ENCODE measurements at places on chromosomes 3 and 15.

- no peak for DNase-seq
Observed at GRCh38 chr3:20773320-20773984, 587.4 kb upstream of the SGO1 start.

DNA sequence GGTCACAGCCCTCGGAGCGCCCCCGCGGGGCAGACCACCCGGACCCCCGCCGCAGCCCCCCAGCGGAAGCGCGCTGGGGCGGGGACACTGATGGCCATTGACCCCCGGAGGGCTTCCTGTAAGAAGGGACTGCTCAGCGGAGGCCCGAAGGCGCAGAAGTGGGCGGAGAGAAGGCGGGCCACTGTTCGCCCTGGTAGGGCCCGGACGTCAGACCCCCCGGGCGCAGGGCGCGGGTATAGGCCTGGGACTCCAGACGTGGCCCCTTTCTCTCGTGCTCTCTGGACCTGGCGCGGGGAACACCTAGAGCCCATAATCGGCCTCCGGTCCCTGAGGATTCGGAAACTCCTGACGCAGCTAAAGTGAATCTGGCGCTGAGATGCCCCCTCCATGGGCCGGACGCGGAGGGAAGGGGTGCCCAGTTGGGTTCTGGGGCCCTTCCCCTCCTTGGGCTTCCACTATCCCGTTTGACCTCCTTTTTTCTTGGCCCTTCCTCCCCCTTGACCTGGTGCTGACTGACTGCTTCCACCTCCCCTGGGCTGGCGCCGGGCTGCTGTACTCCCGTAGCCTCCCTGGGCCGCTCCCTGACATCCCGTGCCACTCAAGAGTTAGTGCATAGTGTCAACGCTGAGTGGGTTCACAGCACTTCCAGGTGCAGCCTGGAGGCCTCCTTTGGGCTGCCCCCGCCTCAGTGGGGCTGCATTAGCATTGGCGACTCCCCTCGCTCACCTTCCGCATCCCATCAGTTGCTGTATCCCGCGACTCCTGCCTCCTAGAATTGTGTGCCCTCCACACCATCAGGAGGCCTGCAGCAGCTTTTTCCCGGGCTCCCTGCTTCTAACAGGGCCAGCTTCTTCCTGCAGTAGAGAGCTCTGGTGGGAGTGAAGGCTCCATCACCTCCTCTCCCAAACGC, 694 bp downstream of the ABTB1 start:
- DNase-seq = no peak

DNA sequence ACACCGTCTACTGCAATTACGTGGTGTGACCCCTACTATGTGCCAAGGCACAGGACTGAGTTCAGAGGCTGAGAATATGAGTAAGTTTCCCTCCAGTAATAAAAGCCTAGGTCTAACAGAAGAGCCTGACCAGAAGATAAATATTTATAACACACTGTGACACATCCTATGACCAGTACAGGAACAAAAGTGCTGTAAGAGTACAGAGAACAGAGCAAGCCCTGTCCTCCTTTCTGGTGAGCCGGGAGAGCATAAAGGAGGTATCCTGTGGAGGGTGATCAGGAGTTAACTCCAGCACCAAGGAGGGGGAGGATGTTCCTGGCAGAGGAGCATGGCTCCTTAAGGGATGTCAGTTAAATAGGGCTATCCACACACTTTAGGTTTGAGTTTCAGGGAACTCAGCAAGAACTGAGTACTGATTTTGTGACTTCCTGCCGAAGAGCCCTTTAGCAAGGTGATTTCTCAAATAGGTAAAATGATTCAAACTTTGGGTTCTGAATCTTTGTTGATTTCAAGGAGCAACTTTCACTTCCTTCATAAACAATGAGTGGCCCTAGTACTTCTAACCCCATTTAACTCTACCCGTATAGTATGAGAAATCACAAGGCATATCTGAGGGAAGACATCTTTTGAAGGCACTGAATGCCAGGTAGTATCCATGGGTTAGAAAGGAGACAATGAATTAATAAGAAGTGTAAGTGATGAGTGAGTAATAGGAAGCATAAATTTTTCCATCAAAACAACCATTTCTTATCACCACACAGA, 198.0 kb downstream of the THRB start:
- no peak for DNase-seq

- no peak for DNase-seq
Observed at GRCh38 chr3:64047787-64048186, 24.5 kb upstream of the PSMD6 start.

GRCh38 chr3:134328147-134328591, 46.1 kb downstream of the AMOTL2 start:
- peak; percentile 91 for DNase-seq

- DNase-seq = no peak
Observed at GRCh38 chr15:78617076-78617475, 3.7 kb downstream of the CHRNA3 start.

GRCh38 chr15:74243431-74243830, 7.3 kb downstream of the CCDC33 start:
- no peak for DNase-seq

DNA sequence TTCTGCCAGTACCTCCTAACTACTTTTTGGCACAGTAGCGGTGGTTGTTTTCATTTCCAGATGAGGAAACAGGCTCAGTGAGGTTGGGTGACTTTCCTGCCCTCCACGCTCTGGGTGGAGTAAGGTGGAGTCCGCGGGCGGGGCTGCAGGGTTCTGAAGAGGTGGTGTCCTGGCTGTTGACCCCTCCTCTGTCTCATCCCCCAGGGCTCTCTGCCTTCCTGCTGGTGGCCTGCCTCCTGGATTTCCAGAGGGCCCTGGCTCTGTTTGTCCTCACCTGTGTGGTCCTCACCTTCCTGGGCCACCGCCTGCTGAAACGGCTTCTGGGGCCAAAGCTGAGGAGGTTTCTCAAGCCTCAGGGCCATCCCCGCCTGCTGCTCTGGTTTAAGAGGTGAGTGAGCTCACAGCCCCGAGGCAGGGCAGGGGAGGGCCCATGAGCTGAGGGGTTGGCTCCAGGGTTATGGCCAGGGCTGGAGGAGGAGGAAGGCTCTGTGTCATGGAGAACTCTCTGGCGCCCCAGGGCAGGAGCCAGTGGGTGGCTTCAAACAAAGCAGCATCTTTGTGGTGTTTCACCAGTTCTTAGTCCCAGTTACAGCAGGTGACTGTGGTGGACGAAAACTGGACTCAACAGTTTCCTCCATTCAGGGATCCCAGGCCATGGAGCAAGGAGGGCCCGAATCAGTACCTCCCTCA, 10.4 kb downstream of the SLC28A1 start:
- DNase-seq = no peak

DNA sequence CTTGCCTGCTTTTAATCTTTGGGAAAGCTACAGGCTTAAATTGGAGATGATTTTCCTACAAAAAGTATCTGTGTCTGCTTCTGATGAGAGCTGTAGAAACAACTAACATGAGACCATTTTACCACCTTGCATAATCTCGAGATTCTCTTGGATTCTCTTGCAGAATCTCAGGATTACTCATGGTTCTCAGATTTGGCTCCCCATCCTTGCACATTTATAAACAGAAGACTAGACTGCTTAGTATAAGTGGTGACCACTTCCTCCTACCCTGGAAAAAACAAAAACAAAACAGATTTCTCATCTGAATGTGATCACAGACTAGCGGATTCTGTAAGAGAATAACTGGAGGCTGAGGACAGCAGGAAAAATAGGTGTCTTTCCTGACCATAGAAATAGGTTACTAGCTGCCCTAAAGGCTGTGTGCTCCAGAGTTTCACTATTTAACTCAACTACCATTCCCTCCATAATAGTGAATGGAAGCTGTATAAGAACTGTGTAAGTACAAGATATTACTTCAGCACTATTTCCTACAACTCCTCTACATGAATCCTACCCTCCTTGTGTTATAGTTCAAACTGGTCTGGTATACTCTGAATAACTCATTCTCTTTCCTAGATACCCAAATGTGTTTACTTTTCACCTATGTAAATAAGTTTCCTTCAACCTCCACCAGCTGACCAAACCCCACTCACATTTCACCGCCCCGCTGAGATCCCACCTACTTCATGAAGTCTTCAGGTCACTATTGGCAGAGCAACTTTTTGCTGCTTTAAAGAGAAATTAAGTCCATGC, 122.2 kb upstream of the C2CD4B start:
- no peak for DNase-seq

DNA sequence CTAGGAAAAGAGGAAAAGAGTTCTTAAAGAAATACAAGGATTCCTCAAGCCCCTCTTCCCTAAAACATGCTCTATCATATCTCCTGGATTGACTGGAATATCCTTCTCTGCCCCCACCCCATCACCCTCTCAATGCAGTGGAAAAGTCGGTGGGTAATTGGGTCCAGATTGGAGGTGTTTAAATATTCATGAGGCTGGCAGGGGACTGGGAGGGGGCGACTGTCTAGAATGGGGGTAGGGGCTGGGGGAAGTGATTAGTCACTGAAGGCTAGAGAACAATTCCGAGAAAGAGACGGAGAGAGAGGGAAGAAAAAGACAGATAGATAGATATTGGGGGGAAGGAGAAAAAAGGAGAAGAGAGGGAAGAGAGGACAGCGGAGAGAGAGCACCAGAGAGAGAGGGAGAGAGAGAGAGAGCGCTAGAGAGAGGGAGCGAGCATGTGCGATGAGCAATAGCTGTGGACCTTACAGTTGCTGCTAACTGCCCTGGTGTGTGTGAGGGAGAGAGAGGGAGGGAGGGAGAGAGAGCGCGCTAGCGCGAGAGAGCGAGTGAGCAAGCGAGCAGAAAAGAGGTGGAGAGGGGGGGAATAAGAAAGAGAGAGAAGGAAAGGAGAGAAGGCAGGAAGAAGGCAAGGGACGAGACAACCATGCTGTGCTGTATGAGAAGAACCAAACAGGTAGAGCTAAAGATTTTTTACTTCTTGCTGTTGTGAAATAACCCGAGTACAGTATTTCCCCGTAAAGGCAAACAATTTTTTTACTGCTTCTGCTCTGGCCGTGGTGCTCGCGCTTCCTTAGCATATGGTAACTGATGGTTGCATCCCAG, at the start of gene GAP43:
Gene GAP43, plus strand, starts transcription at position 467 of the 825 bp plus-strand sequence. Its CDS starts 180 bp downstream, at position 647.
- DNase-seq = peak; percentile 57

- no peak for DNase-seq
Observed at GRCh38 chr15:86762874-86763273, 683.2 kb downstream of the AGBL1 start.

GRCh38 chr15:72916897-72917296, 133.3 kb upstream of the ADPGK start:
- no peak for DNase-seq

- no peak for DNase-seq
Observed at GRCh38 chr15:49832511-49832910, 211.7 kb downstream of the DTWD1 start.

DNA sequence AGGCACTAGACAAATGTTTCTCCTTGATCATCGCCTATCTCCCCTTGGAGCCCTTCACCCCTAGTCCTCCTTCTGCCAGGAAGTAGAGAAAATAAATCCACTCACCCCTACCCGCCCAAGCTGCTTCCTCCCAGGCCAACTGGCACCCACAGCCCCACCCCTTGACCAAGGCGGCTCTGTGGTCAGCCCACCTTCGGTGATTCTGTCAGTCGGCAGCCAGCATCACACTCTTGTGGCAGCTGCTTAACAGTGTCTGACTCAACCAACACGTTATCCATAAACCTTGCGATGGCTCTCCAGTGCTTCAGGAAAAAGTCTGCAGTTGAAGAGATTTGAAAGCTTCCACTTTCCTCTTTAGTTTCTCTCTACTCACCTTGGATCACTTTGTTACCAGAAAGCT, 7.6 kb downstream of the SHF start:
- DNase-seq = no peak

GRCh38 chr3:170724599-170725280, 138.9 kb upstream of the SLC7A14 start:
- DNase-seq = no peak

DNA sequence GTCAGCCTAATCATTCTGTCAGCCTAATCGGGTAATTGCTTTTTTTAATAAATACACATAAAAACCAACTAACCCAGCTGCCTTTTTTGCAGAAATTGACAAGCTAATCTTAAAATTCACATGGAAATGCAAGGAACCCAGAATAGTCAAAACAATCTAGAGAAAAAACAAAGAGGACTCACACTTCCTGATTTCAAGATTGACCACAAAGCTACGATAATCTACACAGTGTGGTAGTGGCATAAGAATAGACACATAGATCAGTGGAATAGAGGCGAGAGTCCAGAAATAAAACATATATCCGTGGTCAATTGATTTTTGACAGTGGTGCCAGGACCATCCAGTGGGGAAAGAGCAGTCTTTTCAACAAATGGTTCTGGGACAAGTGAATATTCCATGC, 2.4 kb upstream of the C3orf20 start:
- DNase-seq = no peak

DNA sequence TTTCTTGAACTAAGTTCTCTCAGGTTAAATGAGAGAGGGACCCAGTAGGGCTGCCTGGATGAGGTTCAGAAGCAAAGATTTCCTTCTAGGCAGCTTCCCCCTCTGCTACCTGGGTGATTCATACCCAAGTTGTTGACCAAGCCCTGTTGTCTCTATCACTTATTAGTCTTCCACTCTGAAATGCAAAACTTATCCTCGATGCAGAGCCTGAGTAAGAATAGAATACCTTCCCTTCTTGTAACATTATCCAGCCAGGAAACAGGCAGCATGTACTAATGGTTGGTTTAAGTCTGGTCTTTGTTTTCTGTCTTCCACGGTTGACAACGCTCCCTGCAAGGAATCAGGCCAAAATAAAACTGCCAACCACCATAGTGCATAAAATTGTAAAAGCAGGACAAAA, 377.3 kb downstream of the MECOM start:
- no peak for DNase-seq

GRCh38 chr3:54214845-54215244, 92.5 kb downstream of the CACNA2D3 start:
- DNase-seq = no peak

- DNase-seq = peak; percentile 12
Observed at GRCh38 chr15:73388256-73388781, 19.6 kb upstream of the HCN4 start.

GRCh38 chr3:120077731-120078130, 16.5 kb downstream of the GSK3B start:
- peak; percentile 7 for DNase-seq

DNA sequence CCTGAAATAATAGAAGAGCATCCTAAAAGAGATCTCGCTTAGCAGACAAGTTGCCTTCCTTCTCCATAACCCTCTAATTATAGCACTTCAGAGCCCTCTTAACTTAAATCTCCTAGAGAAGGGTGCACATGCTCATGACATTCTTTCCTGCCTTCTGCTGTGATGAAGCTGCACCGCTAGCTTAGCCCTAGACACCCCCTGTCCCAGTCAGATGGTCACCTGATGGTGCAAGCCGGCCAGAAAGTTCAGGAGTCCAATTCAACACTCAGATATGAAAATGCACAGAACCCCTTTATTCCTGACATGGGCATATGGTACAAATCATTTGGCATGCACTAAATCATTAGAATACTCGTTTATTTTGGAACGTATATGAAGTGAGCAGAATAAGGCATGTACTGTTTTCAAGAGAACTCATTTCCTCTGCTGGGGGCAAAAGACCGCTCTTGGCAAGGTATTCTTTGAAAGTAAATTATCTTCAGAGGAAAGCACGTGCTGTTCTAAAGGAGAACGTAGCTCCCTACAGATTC, 420.4 kb upstream of the PROK2 start:
- no peak for DNase-seq

DNA sequence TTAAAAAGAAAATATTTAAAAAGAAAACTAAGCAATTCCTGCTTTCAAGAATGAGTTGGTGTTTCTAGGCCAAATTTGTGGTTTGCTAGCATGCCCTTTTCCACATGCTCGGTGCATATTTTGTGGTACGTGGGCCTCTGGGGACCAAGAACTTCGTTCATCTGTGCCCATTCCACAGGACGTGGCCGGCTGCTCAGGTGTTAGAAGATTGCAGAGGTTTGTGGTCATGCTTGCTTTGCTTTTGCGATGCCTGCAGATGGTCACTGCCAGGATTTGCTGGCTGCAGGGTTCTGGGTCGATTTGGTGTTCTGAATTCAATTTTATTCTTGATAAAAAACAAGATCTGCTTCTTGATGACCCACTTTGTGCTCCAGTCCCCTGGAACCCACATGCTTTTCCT, 7.5 kb downstream of the PSTPIP1 start:
- no peak for DNase-seq
